ENCODE measurements at places on chromosomes 7 and 10.

GRCh38 chr10:49668684-49669083, 10.8 kb upstream of the C10orf53 start:
- DNase-seq, result no peak

DNA sequence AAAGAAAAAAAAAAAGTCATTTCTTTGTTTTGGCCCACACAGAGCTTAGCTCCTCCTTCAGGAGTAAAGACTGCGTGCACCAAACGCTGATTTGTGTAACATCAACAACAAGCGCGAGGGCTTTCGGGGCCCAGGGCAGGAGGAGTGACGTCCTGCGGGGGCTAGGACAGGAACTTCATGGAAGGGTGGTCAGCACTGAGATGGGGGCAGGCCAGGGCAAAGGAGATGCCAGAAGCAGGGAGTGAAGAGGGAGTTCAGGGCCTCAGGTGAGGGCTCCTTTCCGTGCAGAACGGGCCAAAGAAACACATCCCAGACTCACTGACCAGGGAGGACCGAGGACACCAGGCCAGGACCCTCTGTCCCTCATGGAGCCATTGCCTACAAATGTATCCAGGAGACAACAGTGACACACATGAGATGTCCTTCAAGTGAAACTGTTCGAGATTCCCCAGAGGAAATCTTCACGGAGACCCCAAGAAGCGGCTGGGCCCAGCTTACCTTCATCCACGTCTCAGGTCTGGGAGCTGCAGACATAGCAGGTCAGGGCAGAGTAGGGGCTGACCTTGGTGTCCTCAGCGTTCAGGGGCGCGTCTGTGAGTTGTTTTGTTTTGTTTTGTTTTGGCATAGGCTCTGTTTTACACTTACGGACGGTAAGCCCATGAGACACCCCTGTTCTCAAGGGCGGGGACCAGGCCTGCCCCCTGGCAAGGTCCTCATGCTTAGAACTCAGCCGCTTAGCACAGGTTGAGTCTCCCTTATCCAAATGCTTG, 30.4 kb upstream of the SHH start:
- no peak for DNase-seq

DNA sequence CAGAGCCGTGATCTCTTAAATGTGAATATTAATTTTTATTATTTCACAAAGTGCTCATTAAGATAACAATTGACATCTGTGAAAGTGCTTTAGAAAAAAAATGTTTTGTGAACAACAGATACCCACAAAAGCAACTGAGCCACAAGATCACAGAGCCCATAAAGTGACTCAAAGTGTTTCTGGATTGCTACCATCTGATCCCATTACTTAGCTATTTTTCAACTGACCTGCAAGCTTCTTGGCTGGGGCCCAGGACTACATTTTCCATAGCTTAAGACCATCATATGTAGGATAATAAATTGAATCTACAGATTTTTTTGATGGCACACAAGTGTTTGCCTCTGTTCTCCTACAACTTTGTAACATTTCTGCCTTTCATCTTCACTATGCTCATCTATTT, 674.4 kb downstream of the PHTF2 start:
- no peak for DNase-seq

- no peak for DNase-seq
These were observed 113.0 kb downstream of the ADAM22 start for GRCh38 chr7:88046839-88047573.

DNA sequence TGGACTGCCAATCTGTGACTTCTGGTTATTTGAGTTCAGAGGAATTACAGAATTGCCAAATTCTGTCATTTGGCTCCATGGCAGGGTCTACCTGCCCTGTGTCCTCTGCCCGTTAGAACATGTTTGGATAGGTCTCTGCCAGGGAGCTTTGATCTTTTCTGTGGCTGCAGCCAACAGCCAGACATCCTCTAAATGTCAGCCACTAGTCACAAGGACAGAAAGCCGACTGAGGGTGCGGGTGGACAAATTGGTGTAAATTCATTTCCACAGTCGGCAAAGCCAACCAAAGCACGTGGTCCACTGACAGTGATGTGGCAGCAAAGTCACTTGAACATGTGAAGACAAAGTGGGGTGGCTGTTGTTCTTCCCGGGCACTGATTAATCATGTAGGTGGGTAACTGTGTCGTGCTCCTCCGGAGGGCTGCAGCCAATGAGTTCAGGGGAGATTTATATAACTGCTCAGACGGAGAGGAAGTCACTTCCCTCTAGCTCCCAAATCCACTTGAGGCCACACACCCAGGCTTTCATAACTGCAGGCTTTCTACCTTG, 26.7 kb upstream of the CAMK1D start:
- no peak for DNase-seq

GRCh38 chr10:74063256-74063655, 65.3 kb downstream of the VCL start:
- DNase-seq, result no peak

GRCh38 chr7:142603870-142604448, 145.3 kb upstream of the PRSS1 start:
- peak; percentile 66 for DNase-seq

DNA sequence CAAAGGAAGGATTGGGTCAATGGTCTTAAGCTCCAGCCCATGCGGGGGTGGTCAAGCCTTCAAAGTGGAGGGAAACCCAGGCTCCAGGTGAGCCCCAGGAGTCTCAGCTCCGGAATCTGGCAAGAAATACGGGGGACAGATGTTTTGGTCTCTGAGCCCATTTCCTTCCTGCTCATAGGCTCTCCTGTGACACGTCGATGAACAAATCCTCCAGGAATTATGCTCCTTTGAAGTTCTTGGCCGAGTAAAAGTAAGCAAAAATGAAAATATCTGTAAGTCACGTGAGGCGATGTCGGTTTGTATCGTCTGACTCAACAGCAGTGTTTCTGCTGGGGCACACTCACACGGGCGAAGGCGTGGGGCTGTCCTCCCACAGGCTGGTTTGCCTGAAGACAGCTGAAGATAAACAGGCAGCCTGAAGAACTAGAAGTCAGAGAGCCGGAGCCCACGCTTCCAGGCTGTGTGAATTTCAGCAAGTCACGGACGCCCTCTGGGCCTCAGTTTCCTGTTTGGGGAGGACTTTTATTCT, 52.6 kb upstream of the SMNDC1 start:
- peak; percentile 72 for DNase-seq

DNA sequence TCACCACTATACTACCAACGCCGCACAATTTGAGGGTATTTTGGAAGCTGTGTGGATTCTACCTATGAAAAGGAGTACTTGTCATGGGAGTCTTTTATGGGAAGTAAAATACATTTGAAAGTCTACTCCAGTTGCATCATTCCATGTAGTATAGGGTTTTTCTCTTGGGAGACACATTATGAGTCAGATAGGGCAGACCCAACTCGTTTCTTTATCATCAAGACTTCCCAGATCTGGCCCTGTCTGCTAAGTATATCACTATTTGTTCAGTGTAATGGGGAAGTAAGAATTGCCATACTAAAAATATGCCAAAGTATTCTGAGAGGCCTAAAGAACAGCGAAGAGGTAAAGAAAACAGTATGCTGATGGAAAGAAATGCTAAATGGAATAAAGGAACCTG, 144.2 kb downstream of the SPAG6 start:
- no peak for DNase-seq

- DNase-seq, result no peak
These were observed 156.6 kb upstream of the CNTNAP2 start for GRCh38 chr7:145959981-145960380.

GRCh38 chr10:2118201-2118600, 380.9 kb upstream of the ADARB2 start:
- no peak for DNase-seq

- DNase-seq, result no peak
These were observed 117.7 kb downstream of the CCDC71L start for GRCh38 chr7:106543221-106543757.

DNA sequence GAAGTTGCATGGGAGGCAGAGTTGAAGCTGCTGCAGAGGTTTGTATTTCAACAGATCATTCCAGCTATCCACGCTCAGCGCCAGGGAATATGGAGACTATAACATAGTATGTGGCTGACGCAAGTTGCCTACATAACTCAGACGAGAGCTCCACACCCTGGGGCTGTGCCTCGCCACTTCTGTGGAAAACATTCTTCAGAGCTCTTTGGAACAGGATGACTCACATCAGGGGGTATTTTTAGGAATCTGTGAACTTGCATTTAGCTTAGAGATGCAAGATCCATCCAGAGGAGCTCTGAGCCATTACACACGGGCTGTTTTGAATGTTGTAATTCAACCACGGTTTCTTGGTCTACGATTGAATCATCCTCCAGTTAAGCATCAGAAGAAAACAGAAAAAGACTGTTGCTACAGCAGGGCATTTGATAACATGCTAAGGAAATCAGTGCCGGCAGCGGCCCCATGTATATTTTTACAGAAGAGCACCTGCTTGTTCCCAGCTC, 481.5 kb upstream of the AKR1E2 start:
- DNase-seq, result no peak

DNA sequence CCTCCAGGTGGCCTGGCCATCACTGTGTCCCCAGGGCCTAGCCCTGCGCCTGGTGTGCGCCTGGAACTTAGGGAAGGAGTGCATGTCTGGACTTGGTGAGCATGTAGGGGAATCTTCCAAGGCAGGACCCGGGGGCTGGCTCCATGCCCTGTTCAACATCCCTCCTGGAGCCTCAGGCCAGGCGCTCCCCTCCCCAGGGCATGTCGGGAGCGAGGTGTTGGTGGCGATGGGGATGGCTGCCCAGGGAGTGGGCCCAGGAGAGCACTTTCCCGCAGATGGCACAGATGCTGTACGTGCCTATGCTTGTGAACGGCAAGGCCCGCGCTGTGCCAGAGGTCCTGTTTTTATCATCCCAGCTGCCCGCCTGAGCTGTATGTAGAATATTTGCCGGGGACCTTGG, 55.0 kb downstream of the CDH23 start:
- no peak for DNase-seq

DNA sequence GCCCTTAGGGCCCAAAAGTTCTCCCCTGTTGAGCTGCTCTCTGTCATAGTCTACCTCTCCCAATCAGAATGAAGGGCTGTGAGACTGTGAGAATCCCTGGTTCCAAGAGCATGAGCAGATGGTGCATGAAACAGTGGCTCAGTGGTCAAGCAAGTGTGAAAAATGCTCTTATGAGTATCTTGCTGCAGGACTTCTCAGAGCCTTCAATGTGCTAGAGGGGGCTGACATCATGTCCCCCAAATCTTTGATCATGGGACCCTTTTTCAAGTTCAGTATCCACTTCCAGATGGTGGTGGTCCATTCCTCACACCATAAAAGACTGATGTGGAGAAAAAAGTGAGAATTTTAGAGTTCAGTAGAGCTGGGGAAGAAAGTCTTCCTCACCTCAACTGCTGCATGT, 265.3 kb upstream of the HABP2 start:
- no peak for DNase-seq

DNA sequence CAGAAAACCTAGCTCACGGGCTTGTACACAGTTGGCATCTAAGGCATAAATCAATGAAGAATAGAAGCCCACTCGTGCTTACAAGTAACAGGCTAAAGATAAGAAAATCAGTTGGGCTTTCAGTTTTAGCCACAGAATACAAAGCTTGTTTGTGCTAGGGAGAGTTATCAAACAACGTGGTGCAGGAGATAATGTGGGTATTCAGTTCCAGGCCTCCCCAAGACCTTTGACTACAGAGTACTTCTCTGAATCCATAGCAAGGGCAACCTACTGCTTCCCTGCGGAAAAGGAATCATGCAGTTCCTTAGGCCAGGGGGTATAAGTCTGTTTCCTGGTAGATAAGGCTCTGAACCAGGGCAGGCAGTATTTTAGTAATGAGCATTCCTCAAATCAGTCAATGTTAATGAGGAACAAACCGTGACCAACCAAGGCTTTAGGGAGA, 219.5 kb upstream of the CSTF2T start:
- DNase-seq, result no peak

DNA sequence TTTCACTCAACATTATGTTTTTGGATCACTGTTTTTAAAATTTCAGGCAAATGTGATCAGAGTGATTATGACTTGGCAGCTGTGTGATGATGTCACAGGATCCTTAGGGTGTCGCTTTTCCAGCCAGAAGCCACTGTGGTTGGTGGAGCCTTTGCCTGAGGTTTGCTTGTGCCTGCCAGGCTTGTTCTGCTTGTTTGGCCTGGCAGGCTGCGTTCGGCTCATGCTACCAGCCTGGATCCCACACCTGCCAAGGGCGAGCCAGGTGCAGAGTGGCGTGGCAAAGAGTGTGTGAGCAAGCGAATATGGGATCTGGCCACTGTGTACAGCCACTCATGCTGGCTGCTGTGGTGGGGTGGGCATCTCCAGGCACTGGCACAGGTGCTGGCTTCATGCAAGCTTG, 55.7 kb downstream of the ADK start:
- no peak for DNase-seq

GRCh38 chr10:6399231-6399741, 180.8 kb downstream of the PRKCQ start:
- DNase-seq, result no peak

- peak; percentile 67 for DNase-seq
These were observed 6.0 kb downstream of the ADD3 start for GRCh38 chr10:110013630-110014293.

- DNase-seq, result no peak
These were observed 19.0 kb upstream of the HSPB1 start for GRCh38 chr7:76283254-76284159.

- DNase-seq, result no peak
These were observed 30.1 kb downstream of the TMEM178B start for GRCh38 chr7:141103847-141104429.

DNA sequence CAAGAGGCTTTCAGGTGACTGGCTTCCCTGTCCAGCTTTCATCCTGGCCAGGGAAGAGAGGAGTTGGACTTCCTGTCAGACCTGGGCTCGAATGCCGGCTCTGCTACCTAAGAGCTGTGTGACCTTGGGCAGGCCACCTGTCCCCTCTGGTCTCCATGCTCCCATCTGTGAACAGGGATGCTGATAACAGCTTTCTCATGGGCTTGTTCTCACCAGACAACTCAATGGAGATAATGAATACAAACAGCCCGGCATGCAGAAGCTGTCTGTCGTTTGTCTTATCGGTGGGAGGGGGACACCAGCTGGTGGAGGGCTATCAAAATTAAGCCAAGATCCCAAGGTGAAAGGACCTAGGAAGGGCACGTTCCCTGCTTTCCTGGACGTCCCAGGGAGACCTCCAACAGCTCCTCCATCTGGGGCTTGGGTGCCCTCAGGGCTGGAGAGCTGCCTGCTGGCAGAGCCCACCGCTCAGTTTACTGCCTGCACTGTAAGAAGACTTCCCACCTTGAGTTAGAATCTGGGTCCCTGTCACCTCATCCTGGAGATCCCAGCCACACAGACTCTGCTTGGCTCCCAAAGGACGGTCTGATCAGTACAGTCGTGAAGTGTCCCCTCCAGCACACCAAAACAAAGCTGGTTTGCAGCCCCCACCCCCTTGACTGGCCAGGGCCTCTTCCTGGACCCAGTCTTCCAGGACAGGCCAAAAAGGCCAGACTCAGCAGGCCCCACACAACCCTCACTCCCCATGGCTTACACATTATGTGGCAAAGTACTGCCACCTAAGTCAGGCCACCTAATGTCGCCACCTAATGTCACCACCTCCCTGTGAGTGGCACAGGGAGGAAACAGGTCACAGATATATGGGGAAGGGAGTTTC, 40.9 kb downstream of the PPIF start:
- no peak for DNase-seq

GRCh38 chr10:65620404-65621048, 1305.3 kb upstream of the LRRTM3 start:
- DNase-seq, result no peak

All from CD4-positive, alpha-beta T cell treated with Interleukin-15 for 4 hours (primary cell).